ENCODE measurements at places on chromosomes 7 and 10.

- DNase-seq: peak; percentile 41
Observed at GRCh38 chr10:96292971-96293920, 11.0 kb upstream of the DNTT start.

DNA sequence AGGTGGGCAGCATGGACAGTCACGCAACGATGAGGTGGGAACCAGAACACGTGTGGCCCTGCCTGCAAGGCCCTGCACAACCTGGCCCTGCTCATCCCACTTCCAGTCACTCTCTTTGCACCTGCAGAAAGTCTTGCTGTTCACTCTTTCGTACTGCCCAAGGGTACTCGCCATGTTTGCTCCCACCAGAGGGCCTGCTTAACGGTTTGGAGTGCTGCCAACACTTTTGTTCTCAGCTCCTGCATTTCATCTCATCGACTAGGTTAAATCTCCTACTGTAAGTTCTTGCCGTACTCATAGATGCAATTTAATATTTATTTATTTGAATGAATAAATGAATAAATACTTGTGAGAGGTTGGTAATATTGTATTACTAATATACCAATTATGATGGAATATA lies 315.3 kb downstream of the SDK1 start:
- DNase-seq: peak; percentile 23

- DNase-seq: peak; percentile 98
Observed at GRCh38 chr7:1555813-1556543, at the start of gene TMEM184A. TMEM184A (minus strand) TSS chr7:1556205; CDS start chr7:1555484, 721 bp downstream.

DNA sequence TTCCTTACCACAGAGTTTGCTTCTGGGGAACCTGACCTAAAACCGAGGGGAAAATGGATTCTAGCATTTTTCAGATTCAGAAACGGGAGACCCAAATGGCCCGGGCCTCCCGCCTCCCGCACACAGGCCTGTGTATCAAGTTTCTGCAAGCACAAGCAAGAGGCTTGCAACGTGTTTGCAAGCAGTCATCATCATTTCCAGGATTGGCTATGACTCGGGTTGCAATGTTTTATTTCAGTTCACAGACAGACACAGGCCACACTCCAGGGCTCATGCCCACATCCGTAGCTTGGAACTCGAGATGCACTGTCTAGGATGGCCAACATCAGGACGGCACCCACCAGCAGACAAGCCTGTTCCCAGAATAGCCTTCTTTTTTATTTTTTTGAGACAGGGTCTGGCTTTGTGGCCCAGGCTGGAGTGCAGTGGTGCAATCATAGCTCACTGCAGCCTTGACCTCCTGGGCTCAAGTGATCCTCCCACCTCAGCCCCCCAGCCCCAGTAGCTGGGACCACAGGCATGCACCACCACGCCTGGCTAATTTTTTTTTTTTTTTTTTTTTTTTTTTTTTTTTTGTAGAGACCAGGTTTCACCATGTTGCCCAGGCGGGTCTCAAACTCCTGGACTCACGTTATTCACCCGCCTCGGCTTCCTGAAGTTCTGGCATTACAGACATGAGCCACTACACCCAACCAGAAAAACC lies 68.1 kb upstream of the FOXK1 start:
- no peak for DNase-seq
